ENCODE measurements at places on chromosomes 16 and 17. TPM values are rescaled to one million over a fixed set of nuclear protein-coding genes. Genes with fewer than 3 reads are reported as not detected.
A peak's percentile ranks its signal among the peaks of the same experiment; 100 is the strongest.

CLEC18A gene
- 0.32 TPM for total RNA-seq

PCGF2 gene
- total RNA-seq: 12.9 TPM

AFMID gene
- total RNA-seq: 31.7 TPM

SLC38A8 gene
- not detected for total RNA-seq

CNTNAP4 gene
- not detected for total RNA-seq

PIMREG gene
- not detected for total RNA-seq

DNA sequence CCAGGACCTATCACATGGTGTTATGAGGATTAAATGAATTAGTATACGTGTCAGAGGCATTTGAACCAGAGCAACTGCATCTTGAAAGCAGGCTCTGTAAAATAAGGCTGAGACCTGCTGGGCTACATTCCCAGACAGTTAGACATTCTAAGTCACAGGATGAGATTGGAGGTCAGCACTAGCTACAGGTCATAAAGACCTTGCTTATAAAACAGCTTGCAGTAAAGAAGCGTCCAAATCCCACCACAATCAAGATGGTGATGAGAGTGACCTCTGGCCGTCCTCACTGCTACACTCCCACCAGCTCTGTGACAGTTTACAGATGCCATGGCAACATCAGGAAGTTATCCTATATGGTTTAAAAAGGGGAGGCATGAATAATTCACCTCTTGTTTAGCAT is 71.8 kb downstream of the IRF8 start:
- DNase-seq: no peak

GRCh38 chr16:23252310-23252709 is 49.8 kb upstream of the SCNN1B start:
- DNase-seq: no peak

DNA sequence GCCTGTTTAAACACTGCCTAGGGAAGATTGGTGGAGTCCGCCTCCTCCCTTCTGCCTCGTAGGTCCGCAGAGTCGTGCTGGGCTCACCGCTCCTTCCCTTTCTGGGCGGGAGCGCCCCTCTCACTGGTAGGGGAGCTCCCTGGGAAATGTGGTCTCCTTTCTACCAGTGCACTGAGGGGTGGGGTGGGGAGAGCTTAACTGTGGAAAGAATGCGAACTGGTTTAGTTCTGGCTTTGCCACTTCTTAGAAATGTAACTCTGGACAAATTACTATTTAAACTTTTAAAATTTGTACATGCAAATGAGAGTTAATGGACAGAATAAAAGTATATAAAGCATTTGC is 105.7 kb downstream of the RPTOR start:
- no peak for DNase-seq

DNA sequence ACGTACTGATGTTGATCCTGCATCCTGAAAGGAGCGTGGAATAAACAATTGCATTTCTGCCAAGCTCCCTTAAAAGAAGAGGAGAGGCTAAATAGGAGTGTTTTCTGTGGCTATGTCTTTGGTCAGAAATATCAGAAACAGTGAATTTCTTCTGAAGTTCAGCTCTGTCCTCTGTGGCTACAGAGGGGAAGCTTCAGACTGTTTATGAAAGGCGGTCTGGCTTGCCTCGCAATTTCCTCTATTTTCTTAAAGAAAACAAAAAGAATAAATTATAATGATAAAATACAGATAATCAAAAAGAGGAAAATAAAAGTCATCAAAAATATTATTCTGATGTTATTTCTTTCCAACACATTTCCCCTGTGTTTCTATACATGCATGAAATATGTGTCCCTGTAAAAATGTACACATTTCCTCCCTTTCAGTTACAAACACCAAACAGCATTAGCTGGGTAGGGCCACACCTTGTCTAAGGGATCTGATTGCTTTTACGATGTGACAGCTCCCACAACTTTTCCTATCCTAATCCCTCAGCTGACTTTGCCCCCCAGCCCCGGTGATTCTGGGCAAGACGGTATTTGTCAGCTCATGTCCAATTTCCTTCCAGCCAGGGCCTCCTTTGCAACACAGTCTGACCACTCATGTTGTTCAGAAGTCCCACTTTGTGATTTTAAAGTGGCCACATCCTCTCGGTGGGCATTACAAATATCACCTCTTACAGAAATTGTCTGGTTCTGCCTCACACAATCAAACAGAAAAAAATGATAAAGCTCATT is 439.0 kb downstream of the HS3ST3B1 start:
- DNase-seq: no peak

- no peak for DNase-seq
Observed at GRCh38 chr16:9297437-9298113, 206.1 kb downstream of the HAPSTR1 start.

DNA sequence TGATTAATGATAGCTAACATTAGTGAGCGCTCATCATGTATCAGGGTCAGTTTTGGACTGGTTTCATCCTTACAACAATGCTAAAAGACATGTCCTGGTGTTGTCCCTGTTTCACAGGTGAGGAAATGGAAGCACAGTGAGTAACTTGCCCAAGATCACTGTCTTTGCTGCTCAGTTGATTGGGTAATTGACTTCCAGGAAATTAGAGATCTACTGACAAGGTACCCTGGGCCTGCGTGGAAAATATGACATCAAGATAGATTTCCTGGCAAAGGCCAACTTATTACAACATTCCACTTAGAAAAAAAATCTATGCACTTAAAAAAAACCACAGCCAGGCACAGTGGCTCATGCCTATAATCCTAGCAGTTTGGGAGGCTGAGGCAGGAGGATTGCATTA is 96.3 kb downstream of the CYLD start:
- DNase-seq: no peak

GRCh38 chr16:4623593-4623992 is 1.0 kb upstream of the MGRN1 start:
- DNase-seq: no peak

GRCh38 chr17:29615048-29615385 is 7.7 kb downstream of the CORO6 start:
- no peak for DNase-seq

DNA sequence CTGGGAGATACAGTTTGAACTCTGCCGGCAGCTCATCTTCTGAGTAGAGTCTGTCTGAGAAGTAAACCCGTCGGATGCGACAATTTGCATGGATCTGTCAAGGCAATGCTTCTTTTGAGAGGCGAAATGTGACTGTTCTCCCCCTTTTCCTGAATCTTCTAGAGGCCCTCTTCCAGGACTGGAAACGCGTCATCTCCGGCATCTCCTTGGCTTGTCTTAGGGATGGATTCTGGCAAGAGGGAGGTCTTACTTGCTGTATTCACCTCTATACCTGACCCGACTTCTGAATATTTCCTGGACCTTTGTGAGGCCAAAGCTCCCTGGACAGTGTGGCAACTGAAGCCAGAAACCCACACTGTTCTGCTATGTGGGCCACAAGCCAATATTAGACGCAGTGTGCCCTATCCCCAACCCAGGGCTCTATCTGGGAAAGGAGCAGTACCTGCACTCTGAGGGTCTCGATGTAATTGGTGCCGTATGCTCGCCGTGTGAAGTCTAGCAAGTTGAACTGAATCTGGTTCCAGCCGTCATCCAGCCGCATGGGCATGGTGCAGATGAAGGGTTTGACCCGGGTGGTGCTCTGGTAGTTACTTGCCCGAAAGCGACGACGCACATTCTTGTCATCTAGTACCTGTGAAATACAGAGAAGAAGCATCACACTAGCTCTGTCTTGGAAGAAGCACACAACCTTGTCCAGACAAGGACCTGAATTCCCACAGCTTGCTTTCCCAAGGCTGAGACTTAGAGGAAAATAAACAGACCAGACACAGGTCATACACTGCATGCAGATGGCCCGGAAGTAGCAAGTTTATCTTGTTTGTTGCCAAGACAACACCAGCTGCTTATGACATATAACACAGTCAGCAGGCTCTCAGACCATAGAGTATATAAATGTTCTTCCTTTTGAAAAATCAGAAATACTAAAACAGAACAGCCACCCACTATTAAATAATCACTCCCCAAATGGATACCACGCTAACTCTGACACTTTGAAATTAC is 14.1 kb downstream of the CFAP20 start:
- no peak for DNase-seq

DNA sequence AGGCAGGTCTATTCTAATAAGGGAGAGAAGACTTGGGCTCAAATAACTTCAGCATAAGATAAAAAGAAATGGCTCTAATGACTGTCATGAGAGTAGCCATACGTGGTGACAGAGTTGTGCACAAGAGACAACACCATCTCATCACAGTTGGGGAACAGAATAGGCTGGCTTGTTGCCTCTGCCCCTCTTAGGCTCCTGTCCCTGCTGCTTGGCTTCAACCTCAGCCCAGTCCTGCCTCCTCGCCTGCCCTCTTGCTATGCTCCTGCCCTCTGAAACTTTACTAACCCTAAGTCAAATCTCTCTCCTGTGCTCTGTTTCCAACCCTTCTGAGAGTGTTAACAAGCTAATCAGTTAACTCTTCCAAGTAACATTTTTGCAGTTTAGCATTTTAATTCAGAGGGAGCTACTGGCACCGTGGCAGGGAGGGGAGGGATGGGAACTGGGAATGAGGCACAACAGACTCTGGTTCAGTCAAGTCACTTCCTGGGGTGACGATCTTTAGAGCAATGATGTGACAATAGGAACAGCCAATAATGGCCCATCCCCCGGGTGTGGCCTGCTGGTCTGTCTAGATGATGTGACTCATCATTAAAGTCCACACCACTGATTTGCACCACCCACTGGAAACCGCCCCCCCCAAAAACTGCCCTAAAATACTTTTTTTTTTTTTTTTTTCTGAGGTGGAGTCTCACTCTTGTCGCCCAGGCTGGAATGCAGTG is 35.5 kb downstream of the DNAH17 start:
- DNase-seq: peak; percentile 10

GRCh38 chr16:86630471-86630870 is 52.1 kb downstream of the FOXL1 start:
- DNase-seq: no peak

All from pancreas (tissue), 10 donors.